ENCODE measurements at places on chromosomes 5 and 9.

DNA sequence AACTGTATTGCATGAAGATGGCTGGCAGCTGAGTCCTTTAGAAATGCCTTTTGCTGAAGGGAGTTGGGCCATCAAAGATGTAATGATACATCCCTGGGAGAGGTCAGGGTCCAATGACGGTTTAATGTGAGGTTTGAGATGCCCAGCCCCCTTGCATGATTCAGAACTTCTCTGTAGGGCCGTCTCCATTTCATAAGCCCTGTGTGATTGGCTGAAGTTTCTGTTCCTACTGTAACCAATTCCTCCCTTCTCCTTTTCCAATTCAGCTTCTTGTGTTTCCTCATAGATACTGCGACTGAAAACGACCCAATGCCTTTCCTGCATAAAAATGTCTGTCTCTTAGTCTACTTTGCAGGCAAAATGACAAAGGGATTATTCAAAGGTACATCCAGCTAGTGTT is 47.9 kb upstream of the ST8SIA4 start:
- no peak for DNase-seq

DNA sequence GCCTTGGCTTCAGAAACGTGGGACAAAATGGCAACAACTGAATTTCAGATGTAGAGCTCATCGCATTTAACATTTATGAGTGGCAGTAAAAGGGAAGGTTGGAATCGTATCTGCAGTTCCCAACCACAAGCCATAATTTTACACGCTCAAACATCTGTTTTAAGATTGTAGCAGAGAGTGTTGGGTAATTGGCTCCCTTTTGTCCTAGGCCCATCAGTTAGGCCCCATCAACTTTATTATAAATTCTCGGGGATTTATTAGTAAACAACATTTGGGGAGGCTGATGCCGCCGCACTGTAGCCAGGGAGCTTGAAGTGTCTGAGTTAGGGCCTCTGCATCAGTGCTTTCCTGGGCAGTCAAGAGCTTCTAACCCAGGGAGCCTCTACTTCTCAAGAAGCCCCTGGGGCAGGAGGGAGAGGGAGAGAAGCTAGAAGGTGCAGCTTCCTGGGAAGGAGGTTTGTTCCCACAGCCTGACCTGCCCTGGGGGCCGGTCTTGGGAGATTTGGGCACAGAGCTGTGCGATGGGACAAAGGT is 66.2 kb downstream of the HSPA4 start:
- no peak for DNase-seq

- no peak for DNase-seq
Observed at GRCh38 chr9:102642651-102643050, 352.5 kb upstream of the CYLC2 start.

DNA sequence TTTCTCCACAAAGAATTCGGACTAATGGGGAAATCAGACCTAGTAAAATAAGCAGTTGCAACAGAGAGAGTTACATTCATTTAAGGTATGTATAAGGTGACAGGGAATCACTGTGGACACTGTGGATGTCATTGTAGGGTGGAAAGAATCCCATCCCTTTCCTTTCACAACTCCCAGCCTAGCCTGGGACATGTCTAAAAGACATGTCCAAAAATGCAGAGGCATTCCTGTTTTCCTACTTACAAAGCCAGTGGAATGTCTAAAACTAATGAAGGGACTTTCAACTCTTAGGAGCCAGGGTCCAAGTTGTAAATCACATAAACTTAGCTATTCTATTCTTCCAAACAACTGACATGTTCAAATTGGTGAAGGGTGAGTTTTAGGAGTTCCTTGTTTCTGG is 511.0 kb downstream of the PRELID2 start:
- DNase-seq: no peak

DNA sequence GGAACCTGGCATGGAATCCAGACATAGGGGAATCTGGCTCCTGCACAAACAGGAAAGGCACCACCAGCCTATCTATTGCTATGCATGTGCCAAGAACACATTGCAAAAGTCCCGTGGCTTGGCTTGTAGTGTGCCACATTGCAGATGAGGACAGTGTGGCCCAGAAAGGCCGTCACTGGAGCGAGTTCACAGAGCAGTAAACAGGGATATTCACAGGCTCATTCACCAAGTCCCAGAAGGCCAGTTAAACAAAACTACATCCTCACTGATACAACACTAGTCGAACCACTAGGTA is 39.6 kb upstream of the TRIM32 start:
- no peak for DNase-seq

Data from CD4-positive, alpha-beta T cell treated with Interleukin-10 for 1 hour (primary cell).